ENCODE measurements at places on chromosomes 2 and 18.

GRCh38 chr2:96877042-96877451, 7.2 kb upstream of the SEMA4C start:
- no peak for DNase-seq

GRCh38 chr2:212176151-212176550, 362.5 kb downstream of the ERBB4 start:
- no peak for DNase-seq

- no peak for DNase-seq
Observed at GRCh38 chr18:55912071-55912470, 324.1 kb upstream of the TCF4 start.

DNA sequence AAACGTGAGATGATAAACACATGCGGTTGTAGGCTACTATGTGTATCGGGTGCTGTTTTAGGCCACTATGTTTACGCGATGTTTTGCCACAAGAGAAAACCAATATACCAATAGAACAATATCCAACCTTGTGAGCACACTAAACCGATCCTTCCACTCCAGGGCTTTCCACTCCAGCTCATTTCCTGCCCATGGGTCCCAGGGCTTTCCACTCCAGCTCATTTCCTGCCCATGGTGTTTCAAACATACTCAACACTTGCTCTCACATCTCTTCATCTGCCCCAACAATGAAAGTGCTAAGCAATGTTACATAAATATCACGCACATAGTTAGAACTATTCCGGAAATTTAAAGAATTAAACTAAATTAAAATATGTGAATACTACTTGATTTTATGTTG, 80.0 kb downstream of the EPB41L3 start:
- no peak for DNase-seq

DNA sequence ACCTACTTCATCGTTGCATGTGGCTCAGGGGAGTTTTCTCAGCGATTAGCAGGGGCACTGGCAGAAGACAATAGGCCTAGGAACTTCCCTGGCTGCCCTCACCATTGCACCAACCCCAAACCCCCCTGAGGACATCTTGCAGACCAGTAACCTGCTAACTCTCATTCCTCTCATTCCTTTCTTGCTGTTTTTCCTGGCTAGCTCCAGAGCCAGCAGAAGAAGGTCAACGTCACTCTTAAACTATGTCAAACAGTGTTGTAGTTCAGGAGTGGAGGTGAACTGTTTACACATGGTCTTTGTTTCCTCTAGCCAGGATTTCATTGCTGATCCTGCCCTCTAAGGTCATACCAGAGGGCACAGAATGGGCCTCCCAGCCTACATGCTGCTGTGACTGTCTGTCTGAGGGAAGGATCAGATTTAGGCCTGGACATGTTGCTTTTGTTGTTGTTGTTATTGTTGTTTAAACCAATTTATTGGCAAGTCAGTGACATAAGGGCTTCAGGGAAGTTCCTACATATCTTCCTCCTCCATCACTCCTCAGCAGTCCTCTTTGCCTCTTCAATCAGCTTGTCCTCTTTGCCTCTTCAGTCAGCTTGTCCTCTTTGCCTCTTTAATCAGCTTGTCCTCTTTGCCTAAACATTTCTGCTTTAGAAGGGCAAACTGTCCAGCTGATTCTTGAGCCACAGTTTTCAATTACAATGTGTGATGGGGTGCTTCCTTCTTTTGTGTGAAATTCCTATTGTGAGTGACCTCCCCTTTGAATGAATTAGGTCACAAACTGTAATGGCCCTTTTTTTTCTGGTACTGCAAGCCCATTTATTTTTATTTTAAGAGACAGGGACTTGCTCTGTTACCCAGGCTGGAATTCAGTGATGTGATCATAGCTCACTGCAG, 471.9 kb upstream of the TNP1 start:
- DNase-seq = peak; percentile 43

GRCh38 chr2:169069341-169069740, at the start of gene DHRS9:
DHRS9 (plus strand) TSS chr2:169069563; CDS start chr2:169081582, 12,019 bp downstream.
- DNase-seq = peak; percentile 86

GRCh38 chr2:43790147-43790546, 16.3 kb downstream of the DYNC2LI1 start:
- DNase-seq = no peak

GRCh38 chr2:41896186-41896846, 151.5 kb upstream of the PKDCC start:
- no peak for DNase-seq

DNA sequence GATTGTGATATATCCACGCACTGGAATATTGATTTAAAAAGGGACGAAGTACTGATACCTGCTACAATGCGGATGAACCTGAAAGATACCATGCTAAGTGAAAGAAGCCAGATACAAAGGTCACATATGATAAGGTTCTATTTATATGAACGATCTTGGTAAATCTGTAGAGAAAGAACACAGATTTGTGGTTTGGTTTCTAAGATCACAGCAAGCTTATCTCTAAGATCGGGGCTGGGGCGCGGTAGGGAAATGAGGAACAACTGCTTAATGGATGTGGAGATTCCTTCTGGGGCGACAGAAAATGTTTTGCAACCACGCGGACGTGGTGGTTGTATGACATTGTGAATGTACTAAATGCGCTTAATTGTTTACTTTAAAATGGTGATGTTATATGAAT, 60.1 kb downstream of the NEDD4L start:
- no peak for DNase-seq

GRCh38 chr2:237746302-237747080, 52.1 kb upstream of the RBM44 start:
- no peak for DNase-seq

GRCh38 chr2:8954990-8955389, 48.5 kb downstream of the MBOAT2 start:
- no peak for DNase-seq

GRCh38 chr2:157761520-157761919, 114.6 kb downstream of the ACVR1 start:
- DNase-seq = no peak

DNA sequence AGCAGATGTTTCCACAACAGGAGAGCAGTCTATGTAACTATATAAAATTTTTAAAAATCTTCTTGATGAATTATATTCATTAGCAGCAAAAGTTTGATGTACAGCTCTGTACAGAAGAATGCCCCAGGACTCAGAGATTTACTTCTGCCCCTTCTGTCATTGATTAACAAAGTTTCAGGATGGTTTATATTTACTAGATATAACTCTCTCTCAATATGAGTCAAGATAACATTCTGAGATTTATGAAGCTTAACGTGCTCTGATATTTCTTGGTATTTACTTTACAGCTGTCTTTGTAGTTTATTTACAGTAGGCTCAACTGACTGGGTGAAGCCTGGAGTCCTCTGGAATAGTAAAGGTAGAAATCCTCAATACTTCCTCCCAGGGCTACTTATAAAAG, 93.6 kb upstream of the HNMT start:
- DNase-seq = no peak

GRCh38 chr2:113111823-113112287, 15.5 kb upstream of the IL1RN start:
- DNase-seq = peak; percentile 74

- DNase-seq = no peak
Observed at GRCh38 chr2:119469661-119470297, 38.1 kb downstream of the TMEM37 start.

- no peak for DNase-seq
Observed at GRCh38 chr2:26988058-26988860, 17.8 kb downstream of the MAPRE3 start.

DNA sequence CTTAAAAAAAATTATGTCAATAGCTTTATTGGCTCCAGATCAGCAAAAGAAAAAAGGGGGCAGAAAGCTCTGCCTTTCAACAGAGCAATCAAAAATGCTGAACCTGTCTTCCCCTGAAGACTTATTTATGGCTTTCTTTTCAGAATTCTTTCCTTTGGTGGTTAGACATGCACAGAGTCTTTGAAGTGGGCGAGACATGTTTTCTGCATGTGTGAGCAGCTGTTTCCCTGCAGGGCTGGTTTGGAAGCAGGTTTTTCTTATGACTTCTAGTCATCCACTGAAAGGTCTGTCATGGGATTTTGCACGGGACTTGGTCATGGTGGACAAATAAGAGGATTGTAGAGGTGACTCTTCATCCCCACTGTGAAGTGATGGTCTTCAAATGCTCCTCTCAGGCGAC, 160.3 kb downstream of the VAPA start:
- peak; percentile 43 for DNase-seq

DNA sequence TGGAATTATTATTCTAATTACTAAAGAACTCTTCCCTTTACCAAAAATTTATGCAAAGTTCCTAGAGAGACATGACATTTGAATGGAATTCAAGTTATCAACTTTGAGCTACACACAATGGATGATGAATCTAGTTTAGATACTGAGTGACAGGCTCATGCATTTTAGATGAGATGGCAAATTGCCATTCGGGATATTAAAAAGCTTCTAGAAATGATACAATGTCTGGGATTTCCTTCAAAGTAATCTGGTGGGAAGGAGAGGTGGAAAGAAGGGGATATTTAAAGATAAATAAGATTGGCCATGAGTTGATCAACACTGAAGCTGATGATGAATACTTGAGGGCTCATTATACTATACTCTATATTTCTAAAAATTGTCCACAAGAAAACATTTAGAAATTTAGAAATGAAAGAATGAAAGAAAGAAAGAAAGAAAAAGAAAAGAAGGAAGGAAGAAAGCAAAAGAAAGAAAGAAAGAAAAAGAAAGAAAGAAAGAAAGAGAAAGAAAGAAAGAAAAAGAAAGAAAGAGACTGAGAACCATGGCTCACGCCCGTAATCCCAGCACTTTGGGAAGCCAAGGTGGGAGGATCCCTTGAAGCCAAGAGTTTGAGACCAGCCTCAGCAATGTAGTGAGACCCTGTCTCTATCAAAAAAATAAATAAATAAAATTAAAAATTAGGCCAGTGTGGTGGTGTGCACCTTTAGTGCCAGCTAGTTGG, 62.6 kb upstream of the NEDD4L start:
- DNase-seq = no peak
